ENCODE measurements at places on chromosomes 3 and 15.
A peak's percentile ranks its signal among the peaks of the same experiment; 100 is the strongest.

DNA sequence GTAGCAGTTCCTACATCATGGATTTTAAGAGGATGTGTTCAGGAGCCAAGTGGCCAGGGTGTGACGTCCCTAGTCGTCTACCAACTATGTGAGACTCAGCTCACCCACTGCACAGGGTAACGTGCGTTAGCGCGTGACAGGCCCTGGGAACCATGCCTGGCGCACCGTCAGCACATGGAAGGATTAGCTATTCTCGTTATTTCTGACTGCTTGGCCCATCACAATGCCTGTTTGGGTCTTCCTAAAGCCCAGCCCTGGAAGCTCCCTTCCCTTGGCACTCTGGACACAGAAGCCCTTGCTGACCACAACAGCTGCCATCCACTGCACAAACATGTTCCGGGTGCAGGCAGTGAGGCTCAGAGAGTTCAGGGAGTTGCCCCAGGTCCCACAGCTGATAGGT, 91.0 kb upstream of the RPL32 start:
- DNase-seq: no peak

DNA sequence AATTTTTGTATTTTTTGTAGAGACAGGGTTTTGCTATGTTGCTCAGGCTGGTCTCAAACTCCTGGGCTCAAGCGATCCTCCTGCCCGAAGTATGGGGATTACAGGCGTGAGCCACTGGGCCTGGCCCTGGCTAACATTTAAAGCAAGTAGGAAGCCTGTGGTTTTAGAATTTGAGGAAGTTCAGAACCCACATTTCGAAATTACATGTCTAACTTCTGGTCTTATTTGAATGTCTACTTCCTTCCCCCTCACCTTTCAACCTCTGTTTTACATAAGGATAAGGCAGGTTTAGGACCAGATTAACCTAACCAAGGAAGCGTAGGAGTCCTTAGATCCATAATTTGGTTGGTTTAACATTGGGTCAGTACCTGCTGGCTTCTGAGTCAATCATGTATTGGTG, 120.5 kb upstream of the PROK2 start:
- no peak for DNase-seq

GRCh38 chr3:28326458-28326926, 22.0 kb upstream of the ZCWPW2 start:
- peak; percentile 12 for DNase-seq

- DNase-seq: no peak
Observed at GRCh38 chr15:50798684-50799083, 33.2 kb upstream of the SPPL2A start.

DNA sequence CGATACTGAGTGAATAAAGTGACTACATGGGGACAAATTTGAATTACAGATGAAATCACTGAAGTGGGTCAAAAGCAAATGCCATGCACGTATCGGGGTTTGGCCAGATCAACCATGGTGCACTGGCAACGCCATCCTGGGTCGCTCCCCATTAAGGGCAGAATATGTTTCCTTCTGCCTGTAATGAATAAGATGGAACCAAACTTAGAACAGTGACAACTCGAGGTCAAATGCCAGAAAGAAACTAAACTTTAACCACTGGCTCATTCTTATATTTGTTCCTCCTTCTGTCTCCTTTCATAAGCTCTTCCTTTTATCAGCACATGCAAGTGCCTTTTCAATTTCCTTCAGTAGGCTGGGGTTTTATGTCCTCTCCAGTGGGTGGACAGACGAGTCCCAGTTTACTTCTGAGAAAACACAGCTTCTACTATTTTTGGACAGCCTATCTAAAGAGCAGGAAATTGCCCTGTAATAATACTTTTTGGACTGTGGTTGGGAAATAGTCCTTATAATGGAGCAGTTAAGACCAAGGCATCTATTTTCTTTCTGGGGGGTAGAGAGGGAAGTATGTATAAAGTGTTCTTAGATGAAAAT, 61.4 kb downstream of the WHAMM start:
- DNase-seq: no peak

GRCh38 chr15:49042165-49042564, 4.1 kb downstream of the SECISBP2L start:
- DNase-seq: no peak

DNA sequence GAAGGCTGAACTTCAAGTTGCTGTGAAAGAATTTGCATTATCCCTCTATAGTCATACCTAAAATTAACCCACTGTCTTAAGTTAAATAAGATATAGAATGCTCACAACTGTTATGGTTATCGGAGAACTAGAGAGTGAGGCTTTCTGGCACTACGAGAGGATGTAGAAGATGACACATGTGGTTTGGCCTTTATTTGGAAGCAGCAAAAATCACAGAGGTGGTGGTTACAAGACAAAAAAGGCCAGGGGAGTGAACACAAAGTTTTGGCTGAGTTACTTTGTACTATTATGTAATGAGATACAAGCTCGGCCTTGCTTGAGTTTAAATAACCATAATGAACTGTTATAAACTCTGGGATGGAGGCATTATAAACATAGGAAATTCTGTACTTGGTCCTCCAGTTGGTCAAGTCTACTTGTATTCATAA, 78.3 kb upstream of the ICE2 start:
- no peak for DNase-seq

DNA sequence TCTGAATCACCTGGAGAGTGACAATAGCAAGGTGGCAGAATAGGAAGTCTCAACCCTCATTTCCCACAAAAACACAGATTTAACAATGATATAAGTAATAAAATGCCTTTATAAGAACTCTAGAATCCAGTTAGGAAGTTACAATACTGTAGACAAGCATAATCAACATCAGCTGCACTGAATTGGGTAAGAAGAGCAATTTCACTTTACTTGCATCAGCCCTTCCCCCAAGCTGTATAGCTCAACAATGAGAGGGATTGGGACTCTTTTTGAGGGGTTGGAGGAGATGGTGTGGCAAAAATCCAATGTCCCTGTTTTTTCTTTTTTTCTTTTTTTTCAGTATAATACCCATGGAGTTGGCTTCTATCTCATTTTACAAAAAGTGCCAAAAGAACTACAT, 63.1 kb downstream of the SERP1 start:
- DNase-seq: no peak

DNA sequence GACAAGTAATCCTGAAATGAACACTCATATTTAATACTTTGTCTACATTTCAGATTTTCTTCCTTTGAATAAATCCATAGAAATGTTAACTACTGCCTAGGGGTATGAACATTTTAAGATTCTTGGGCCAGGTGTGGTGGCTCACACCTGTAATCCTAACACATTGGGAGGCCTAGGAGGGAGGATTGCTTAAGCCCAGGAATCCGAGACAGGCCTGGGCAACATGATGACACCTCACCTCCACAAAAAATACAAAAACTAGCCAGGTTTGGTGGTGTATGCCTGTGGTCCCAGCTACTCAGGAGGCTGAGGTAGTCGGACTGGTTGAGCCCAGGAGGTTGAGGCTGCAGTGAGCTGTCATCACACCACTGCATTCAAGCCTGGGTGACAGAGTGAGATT, 73.9 kb upstream of the PIAS1 start:
- DNase-seq: no peak

GRCh38 chr3:195812366-195812765, 637 bp upstream of the MUC4 start:
- no peak for DNase-seq

DNA sequence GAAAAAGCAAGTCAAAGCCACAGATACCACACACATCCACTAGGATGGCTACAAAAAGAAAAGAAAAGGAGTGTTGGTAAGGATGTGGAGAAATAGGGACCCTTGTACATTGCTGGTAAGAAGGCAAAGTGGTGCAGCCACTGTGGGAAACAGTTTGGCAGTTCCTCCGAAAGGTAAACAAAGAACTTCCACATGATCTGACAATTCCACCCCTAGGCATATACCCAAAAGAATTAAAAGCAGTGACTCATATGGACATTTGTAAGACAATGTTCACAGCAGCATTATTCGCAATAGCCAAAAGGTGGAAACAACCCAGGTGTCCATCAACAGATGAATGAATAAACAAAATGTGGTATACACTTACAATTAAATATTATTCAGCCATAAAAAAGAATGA, 22.2 kb upstream of the GMPPB start:
- no peak for DNase-seq

- DNase-seq: no peak
Observed at GRCh38 chr3:74532446-74532845, 82.0 kb downstream of the CNTN3 start.

- DNase-seq: no peak
Observed at GRCh38 chr15:79156704-79157375, 66.3 kb upstream of the RASGRF1 start.

DNA sequence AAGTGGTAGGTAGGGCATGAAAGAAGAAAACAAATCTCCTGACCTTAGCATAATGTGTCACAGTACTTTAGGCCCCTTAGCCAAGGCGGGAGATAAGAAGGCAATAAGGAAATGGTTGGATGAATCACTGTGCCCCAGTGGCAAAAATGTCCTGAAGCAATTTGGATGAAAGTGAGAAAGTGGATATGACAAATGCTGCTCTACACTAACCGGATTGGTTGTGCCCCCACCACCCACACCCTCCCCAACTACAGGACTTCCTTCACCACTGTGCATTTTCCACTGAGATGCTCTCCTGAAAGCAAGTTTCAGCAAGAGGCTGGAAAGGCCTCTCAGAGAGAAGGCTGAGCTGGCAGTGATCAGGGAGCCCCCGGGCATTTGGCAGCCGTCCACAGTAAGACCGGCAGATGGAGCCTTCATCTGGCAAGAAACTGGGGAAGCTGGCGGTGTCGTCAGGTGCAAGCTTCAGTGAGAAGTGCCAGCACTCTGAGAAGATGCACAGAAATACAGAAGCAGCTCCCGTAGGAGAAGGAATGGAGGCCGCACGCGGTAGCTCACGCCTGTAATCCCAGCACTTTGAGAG, 63.8 kb downstream of the ATP1B3 start:
- DNase-seq: peak; percentile 58

DNA sequence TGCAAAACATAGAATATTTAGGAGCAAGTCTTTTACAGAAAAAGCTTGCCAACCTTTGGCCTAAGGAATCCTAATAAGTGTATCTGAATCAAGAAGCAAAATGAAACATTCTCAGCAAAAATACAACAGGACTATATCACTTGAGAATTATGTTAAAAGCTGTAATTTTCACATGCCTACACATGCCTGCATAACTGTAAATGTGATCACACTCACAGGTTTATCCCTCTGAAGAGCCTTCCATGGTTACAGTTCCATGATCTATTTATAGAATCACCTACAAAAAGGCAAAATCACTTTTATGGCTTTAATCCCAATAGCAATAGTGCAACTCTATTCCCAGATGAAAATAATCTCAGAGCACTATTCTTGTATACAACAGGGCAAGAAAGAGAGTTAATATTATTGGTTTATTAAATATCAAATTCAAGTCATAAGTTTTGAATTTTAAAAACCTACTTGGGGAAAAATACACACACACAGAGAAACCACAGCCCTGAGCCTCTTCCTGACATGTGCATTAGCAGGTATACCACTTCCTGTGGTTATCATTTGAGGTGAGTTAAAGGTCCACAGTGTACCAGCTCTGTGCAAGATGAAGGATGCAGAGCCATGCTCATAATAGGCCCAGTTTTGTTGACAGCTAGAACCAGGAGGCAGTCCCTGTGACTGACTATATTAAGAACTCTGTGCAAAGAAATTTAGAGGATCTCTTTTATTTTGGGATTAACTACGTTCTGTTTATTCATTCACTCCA, 252.5 kb upstream of the TGFBR2 start:
- peak; percentile 36 for DNase-seq

DNA sequence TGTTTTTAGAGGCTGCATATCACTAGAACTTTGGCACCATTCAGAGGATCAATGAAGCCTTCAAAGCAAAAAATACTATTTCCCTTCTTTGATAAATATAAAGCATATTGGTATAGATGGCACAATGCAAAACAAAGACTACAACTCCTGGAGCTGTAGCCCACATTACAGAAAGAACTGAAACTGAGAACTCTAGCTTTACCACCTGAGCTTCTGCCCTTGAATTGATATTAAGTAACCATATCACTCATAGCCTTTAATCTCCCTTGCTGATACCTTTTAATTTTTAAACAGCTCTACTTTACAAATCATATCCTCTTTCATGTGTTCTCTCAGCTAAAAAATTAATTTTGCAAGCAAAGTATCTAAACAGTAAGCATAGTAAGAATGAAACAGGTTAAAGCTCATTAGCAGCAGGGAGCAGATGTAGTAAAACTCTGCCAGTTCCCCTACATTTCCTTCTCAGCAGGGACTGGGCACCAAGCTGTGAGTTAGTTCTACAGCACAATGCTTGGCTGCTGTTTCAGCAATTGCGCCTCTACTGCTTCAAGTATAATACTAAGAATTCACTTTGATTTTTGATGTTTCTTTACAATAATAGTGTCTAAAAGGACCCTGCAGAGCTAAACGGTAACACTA, 97.9 kb upstream of the NANOGP8 start:
- no peak for DNase-seq

GRCh38 chr3:120552184-120553172, 43.7 kb upstream of the NDUFB4 start:
- DNase-seq: no peak

DNA sequence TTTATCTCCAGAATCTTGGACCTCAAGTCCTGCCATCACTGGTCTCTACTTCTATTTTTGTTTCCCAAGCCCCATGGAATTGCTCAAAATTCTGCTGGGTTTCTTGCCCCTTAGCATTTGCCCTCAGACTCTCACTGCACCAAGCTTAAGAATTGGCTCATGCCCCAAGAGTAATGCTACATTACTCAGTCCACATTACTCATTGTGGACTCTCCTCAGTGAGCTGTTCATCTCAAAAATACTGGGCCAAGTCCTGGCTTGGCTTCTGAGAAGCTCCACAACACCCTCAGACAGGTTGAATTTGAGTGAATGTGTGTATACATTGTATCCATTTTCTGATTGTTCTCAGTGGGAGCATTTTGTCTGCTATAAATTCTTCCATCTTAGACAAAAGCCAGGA, 364.4 kb upstream of the ARHGEF26 start:
- DNase-seq: no peak

DNA sequence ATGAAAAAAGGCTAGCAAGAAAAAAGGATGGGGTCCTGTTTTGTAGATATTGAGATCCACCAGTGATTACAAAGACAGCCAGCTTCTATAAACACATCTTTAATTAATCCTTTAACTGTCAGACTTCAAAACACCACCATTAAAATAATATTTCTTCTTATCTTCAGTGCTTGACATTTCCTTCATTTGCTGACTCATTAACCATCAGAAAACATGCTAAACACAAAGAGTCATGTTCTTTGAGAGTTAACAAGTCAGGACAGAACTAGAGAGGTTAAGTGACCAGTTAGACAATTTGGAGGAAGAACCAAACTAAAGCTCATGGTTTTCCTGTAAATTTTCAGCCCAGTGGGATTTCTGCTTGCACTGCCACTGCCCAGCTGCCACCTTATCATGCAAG, 111.4 kb downstream of the MEIS2 start:
- no peak for DNase-seq

DNA sequence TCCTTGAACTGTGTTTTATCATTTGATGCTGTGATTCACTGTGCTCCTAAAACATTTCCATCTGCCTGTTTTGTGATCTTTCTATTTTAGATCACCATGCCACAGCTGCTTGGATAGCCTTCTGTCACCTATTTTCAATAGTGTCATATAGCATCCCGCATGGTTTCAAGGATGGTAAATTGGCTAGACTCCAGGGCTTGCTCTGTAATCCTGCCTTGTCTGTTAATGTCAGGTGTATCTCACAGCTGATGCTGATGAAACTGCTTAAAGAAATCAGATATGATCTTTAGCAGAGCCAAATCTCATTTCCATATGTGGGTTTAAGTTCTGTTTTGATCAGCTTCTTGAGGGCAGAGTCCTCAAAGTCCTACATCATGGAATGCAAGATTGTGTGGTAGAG, 182.2 kb downstream of the UBE2E2 start:
- no peak for DNase-seq
